ENCODE measurements at places on chromosomes 11 and 22.

- DNase-seq: no peak
These were observed 3.1 kb downstream of the HTR3B start for GRCh38 chr11:113907681-113908080.

- DNase-seq: peak; percentile 47
These were observed 467 bp downstream of the EPS8L2 start for GRCh38 chr11:706439-706956.

DNA sequence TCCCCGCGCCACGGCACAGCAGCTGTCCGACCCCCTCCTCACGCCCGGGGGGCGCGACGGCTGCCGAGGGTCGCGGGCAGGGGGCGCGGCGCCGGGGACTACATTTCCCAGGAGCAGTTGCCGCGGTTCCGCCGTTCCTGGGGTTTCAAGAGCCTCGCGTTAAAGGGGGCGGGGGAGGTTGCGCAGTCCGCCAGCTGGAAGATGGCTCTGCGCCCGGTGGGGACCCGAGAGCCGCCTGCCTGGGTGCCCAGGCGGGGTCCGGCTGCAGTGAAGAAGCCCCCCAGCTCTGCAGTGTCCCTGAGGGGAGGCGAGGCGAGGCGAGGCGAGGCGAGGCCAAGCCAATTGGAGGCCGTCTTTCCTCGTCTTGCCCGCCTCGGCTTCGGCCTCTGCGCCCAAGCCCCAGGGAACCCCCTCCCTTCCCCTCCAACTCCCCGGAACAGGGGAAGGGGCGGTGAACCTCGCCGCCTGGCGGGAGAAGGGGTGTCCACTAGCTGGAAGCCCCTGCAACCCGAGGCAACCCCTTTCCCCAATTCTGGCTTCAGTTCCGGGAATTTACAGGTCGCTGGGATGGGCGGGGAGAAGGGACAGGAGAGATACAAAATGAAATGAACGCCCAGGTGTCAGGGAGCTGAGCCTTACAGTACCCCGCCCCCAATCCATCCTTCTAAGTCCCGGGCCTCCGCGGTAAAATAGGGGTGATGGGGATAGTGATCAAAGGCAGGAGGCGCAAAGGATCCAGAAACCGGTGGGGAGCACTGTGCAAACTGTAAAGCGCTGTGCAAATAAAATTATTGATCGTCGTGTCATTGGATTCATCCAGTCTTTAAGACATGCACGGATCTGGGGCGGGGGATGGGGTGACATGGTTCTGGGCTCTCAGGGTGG lies 5.2 kb upstream of the GCAT start:
- DNase-seq: peak; percentile 79

DNA sequence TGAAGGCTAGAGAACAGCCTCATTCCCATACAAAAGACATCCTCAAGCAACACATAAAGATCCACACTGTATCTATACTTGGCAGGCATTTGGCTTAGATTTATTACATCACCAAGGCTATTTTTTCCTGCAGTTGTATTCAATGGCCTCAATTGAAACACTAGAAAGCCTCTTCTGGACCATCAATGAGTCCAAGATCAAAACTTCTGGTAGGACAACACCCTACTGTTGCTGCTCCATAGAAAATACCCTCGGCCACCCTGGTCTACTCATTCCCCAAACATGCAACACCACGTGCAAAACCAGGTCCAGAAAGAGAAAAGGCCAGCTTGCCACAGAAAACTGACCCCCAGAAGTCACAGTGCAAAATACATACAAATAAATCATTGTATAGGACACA lies 56.9 kb upstream of the CADM1 start:
- DNase-seq: no peak

GRCh38 chr11:73252577-73253191 lies 19.5 kb upstream of the P2RY6 start:
- DNase-seq: peak; percentile 17

DNA sequence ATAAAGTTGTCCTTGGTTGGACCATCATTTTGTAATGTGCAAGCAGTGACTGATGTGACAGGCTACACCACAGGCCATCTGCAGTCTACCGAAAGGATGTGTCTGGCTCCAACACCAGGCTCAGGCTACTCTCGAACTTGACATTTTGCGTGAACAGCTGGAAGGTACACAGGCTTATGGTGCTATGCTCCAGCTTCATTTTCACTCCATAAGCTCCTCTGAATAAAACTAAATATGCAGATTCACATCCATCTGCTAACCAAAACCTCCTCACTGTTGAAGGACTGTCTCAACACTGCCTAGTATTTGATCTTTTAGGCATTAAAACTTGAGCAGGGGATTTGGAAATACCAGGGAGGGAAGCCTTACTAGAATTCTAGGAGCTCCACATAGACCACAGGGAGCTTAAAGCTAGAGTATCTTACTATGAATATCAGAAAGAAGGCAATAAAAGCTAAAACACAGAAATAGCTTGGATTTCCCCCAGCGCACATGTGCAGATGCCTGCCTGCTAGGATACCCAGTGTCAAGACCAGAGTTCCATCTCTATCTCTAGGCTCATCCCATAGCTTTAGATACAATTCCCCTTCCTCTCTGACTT lies 383.9 kb upstream of the FAT3 start:
- DNase-seq: no peak

DNA sequence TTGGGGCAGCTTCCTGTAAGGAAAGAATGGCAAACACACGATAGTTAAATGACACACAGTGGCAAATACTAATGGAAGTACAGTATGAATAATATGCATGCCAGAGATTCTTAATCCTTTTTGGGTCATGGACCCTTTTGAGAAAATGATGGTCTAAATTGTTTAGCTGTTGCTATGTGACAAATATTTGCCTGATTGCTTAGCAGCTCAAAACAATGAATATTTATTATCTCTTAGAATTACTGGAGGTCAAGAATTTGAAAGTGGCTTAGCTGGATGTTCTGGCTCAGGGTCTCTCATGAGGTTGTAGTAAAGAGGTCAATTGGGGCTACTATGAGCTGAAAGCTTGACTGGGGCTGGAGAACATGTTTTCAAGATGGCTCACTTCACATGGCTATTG lies 69.7 kb downstream of the FANCF start:
- no peak for DNase-seq

GRCh38 chr11:71112990-71113389 lies 139.4 kb downstream of the SHANK2 start:
- no peak for DNase-seq

- no peak for DNase-seq
These were observed 358.2 kb downstream of the MN1 start for GRCh38 chr22:27443306-27443705.

GRCh38 chr22:35761037-35761436 lies 43.4 kb downstream of the APOL5 start:
- no peak for DNase-seq

DNA sequence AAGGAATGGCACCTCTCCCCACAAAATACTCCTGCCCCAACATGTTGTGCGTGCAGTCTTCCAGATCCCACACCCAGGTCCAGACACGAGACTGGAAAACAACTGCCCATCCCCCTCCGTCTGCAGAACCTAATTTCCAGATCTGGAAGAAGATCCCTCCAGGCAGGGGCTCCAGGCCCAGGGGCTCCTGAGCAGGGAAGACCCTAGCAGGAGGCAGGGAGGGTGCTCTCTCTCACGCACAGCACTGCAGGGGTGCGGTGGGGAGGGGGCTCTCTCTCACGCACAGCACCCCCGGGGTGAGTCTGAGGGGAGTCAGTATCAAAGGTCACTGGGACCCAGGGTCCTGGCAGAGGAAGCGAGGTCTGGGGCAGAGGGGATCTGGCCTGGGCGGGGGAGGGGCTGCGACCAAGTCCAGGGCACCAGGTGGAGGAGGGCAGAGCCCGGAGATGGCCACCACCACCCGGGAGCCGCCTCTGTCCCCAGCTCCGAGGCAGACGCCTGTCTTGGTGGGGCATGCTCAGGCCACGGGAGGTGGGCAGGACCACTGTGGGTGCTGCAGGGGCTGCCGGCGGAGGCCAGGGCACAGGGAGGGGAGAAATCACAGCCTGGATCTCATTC lies 1.7 kb downstream of the MLC1 start:
- no peak for DNase-seq

DNA sequence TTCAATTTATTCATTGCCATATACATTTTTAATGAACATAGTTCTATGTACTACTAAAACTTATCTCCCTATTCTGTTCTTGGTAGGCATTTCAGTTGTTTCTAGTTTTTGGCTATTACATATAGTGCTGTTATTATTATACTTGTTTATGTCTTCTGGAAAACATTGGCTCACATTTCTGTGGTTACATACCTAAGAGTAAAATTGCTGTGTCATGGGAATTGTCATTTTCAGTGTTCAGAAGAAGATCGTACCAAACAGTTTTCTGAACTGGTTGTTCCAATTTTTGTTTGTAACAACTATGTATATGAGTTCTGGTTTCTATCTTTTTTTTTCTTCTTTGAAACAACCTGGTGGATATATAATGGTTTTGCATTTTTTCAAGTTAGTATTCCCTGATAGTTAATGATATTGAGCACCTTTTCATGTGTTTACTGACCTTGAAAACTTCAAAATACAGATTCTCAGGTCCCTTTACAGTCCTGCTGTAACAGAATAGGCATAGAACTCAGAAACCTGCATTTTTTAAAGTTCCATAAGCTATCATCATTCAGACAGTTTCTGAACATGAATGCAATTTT lies 230.7 kb downstream of the JRKL start:
- no peak for DNase-seq

DNA sequence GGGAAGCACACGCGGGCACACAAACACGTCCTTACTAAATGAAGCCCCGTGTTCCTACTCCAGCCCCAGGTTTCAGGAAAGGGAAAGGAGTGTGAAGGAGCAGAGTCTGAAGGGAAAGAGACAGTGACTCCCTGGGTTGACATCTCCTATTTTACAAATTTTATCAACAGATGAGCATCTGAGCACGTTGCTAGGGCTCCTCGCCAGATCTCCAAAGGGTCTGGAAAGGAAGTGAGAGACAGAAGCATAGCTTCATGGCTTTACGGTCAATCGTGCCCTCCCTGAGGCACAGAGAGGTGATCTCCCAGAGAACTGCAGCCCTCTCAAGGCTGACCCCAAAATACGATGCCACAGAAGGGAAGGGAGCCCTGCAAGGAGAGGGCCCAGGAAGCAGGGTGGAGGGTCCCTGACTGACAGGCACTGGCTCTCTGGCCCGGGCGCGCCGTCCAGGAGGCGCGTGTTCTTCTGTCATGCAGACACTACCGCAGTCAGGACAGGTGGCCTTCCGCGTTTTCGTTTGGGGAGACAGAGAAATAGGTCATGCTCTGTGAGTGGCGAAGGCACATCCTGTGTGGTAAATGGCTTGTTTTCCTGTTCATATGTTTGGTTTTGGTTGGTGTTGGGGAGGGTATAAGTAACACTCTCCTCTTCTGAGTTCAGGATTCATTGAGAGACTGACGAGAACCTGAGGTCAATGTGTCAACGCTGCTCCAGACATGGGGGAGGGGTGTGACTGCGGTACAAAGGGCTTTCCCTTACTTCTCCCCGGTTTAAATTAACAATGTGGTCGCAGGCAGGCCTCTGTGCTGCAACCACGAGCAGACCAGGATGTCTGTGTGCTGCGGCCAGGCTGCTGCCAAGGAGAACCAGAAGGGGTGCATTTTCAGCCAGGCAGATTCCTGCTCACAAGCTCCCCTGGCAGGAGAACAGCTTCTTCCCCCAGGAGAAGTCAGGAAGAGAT lies 813.3 kb downstream of the OPCML start:
- peak; percentile 49 for DNase-seq

- DNase-seq: no peak
These were observed 151.6 kb upstream of the MTMR2 start for GRCh38 chr11:96075532-96075959.

DNA sequence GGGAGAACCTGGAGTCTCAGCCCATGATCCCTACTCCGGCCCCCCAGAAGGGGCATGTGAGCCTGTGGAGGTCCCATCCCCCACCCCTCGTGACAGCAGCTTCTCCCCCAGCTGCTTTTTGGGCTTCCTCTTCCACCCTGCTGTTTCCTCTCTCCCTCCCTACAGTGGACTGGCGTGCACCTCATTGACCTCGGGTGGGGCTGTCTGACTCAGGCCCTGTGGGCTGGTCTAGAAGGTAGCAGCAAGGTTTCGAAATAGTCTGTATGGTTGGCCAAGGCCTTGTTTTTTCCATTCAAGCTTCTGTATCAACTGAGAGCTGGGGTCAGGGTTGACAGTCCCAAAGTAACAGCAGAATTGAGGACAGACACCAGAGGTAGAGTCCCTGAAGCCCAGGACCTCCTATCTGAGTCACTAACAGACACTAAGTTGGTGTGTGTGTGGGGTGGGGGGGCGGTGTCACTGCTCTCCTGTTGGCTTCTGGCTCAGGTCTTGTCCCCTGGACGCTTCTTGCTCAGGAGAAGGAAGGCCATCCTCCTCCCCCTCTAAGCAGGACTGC lies 7.7 kb downstream of the SLC37A2 start:
- DNase-seq: no peak
